ENCODE measurements at places on chromosomes 2 and 18.

- DNase-seq, result no peak
Observed at GRCh38 chr18:40866968-40867367, 1088.1 kb upstream of the PIK3C3 start.

GRCh38 chr2:135162786-135163185, 110.7 kb downstream of the RAB3GAP1 start:
- no peak for DNase-seq

DNA sequence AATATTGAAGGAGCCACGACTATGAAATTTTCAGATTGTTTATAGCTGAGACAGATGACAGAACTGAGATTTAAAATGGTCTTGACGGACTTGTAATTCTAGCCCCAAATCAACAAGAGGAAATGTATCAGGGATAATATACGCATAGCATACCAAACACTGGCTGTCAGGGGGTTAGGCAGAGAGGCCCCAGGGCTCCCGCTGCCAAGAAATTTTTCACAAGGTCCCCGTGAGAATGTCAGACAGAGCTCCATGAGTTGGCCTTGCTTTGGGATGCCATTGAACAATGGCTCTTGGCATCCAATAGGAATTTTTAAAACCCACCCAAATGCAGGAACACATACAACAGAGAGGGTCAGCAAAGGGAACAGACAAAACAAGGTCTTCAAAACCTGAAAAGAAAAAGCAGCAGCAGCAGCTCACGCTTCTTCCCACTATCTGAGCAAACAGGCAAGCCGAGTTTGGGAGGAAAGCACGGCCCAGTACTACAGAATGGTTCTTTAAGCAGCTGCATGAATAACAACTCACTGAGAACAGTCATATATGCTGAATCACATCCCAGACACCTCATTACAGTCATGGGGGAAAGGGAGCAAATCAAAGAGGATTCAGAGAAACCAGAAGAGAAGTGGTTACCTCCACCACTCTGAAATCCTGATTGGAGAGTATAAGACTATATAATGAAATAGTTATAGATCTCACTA, 445.6 kb downstream of the RND3 start:
- no peak for DNase-seq

- DNase-seq, result no peak
Observed at GRCh38 chr2:159187106-159187505, 99.4 kb downstream of the WDSUB1 start.

- DNase-seq, result no peak
Observed at GRCh38 chr2:161085149-161085548, 75.1 kb upstream of the TANK start.

DNA sequence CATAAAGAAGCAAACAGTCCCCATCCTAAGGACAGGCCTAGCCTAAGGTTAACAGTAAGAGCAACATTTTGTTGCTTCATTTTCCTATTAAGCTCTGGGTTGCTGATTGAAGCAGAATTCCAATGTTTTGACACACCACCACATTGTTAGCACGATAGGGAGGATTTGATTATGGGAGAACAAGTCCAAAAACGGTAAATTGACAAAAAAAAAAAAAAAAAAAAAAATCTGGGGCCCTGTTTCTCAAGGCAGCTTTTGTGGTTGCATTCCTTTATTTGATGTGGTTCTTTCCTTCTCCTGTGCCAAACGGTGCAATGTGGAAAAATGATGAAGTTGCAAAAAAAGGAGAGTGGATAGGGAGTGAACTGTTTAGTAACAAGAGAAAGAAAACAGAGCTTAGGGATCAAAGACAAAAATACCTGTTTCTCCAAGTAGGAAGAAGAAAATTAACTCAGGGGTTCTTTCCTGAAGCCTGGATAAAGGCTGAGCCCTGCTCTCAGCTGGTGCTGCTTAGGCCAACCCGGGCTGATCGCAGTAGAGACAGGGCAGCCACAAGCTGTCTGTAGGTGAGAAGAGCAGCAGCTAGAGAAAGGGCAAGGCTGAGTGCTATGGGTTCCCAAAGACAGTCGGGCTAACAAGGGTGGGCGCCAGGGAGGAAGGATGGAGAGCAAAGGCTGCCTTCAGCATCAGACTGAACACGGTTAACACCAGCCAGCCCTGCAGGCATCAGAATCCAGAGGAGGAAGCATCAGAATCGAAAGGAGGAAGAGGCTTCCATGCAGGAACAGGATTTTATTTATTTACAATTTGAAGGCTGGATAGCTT, 167.8 kb upstream of the FOSL2 start:
- DNase-seq, result no peak

DNA sequence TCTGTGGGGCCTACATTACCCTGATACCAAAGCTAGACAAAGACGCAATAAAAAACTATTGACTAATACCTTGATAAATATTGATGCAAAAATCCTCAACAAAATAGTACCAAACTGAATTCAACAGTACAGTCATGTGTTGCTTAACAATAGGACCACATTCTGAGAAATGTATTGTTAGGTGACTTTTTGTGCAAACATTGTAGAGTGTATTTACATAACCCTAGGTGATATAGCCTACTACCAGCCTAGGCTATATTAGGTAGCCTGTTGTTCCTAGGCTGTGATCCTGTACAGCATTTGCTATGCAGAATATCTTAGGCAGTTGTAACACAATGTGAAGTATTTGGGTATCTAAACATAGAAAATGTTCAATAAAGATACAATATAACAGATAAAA, 36.7 kb downstream of the CCDC138 start:
- DNase-seq, result no peak

DNA sequence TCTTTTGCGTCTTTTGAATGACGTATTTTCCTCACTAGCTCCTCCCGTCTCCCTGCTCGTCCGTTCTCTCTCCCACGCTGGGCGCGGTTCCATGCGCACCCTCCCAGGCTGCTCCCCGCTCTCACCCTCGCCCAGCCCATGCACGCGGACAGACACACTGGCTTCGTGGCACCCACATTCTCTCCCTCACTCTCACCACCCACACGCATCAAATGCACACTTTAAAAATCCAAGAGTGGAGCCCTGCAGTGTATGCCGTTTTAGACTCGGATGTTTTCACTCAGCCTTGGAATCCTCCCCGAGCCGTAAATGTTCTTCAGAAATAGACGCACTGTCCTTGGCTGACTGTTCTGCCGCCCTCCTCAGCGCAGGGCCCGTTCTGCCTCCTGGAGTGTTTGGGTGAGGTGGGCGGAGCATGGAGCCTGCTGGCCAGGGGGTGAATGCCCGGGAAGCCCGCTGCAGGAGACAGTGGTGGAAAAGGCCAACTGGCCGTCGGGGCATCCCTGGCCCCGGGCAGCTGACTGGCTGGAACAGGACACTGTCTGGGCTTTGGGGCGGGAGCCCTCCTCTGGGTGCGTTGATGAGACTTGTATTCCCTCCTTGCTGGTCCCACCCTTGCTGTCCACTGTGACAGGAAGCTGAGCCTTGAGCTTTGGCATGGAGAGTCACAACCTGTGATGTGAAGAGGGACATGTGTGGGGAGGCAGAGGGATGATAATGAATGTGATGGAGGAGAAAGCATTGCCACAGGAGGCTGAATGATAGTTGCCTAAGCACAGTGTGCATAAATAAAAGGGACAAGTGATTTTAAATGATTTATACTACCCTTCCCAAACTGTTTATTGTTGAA, 35.4 kb upstream of the LYPD6B start:
- no peak for DNase-seq

GRCh38 chr2:50401772-50402653, 629.9 kb downstream of the NRXN1 start:
- no peak for DNase-seq

DNA sequence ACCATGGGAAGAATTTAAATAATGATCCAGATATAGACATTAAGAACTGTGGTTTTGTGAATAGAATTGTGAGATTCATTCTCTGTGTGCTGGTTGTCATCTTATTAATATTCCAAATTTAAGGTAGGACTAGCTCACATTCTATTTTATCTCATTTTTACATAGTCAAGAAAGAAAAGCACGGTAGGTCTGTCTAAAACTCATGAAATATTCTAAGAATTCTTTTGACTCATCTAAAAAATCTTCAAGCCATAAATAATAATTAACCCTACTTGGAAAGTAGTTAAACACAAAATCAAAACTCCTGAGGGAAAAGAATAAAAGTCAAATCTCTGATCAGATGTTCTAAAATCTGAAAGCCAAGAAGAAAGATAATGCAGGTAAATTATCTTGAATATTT, 388.8 kb upstream of the CHAC2 start:
- DNase-seq, result no peak

GRCh38 chr18:28108814-28109213, 68.1 kb downstream of the CDH2 start:
- no peak for DNase-seq

GRCh38 chr2:148965623-148966437, 72.7 kb upstream of the LYPD6B start:
- no peak for DNase-seq

DNA sequence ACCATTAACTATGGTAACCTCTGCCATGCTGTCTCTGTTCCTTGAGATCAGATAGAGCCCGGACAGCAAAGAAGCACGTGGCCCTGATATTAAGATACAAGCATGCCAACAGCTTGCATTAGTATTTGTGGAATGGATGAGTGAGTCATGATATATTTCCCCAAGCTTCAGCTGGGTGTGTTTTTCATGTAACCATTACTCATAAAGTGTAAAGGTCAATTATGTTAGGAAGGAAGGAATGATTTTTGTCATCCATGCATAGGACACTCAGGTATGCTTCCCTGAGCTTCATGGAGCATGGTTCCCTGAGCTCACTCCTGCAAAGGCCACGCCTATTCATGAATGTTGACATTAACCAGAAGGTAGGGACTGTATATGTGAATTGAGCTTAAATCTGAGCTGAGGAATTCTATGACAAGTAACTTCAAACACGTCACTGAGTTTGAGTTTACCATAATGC, 74.6 kb downstream of the ARL4C start:
- no peak for DNase-seq

DNA sequence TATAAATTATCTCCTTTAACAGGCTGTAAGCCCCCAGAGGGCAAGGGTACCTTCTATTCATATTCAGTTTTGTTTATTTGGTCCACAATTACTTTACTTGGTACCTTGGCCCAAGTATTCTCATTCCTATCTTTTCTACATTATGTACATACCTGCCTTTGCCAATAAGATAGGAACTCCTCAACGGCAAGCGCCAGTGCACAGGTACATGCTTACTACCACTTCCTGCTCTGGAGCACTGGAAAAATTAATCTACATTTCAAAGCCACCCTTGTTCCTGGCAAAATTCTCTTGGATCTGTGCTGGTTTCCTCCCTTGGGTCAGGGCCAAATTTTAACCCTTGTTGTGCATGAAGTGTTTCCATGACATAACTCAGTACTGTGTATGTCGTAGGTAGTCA, 34.3 kb upstream of the LMAN1 start:
- DNase-seq, result no peak

GRCh38 chr2:145957929-145958328, 1438.0 kb upstream of the ZEB2 start:
- DNase-seq, result no peak

DNA sequence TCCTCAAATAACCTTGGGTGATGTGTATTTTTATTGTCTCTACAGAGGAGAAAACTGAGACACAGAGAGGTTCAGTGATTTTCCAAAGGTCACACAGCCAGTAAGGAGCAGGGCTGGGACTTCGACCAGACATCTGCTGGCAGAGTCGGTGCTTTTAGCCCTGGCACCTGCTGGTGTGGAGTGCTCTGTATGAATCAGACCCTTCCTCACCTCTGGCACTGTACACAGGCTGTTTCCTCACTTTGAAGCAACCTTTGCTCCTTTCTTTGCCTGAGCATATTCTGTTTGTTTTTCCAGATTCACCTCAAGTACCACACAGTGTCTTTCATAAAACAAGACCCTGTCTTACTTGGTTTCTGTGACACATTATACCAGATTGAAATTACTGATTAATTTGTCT, 107.9 kb downstream of the DPP10 start:
- no peak for DNase-seq

- DNase-seq, result no peak
Observed at GRCh38 chr2:82340578-82341053, 2036.1 kb upstream of the LRRTM1 start.

DNA sequence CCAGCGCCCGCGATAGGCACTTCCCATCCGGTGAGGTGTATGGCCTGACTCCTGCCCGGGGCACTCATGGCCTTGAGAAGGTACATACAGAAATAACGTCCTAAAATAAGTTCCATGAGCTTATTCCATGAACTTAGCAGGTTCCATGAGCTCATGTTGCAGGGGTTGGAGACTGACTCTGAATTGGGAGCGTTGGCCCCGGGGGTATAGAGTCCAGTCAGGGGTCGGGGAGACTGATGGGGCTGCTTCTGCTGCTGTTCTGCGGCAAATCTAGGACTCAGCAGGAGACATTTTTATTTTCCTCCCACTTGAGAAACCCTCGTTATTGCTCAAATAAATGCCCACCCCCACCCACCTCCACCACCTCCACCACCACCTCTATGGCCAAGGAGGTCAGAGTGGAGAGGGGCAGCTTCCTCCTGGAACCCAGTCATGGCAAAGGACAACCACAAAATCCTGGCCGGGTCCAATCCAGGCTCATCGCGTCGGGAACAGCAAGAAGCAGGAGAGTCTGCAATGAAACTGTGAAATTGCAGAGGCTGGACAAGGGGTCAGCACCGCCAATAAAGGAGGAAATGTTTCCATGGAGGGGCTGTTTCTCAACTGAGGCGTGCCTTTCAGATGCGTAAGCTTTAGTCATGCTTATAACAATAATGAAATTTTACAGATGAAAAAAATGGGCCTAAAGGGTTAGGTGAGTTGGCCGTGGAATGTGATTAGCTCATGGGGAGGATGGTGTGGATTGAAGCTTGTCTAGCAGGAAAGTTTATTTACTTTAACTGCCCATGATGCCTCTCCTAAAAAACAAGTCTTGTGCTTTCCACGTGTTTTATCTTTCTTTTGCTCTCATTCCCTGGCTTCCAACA, 136.6 kb upstream of the ALKAL2 start:
- DNase-seq, result no peak

GRCh38 chr2:116094196-116094595, 1651.8 kb downstream of the DPP10 start:
- no peak for DNase-seq

DNA sequence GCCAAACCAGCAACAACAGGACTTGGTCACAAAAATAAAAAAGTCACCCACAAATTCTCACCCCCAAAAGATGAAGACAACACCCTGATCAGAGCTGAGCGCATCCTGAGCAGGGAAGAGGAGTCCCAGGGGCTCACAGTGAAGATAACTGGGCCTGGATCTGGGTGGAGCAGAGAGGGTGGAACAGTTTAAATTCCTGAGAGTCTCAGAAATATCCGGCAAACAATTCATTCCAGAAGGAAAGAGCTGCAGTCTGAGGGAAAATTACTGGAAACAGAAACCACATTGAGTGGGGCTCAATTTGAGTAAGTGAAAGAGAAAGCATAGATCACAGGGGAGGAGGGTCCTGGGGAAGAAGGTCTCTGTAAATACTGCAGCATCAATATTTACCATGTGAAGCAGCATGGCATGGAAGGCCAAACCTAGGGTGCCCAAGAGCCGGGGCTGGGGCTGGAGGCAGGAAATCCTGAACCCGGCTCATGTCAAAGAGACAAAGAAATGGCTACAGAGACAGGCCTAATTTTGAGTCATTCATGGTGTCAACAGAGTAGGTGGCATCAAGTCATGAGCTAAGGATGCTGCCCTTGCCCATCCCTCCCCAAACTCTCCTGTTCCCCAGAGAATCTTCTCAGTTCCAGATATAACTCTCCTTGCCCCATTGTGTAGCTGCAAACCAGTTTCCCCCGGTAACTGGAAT, 61.4 kb upstream of the ZBTB7C start:
- DNase-seq, result no peak

GRCh38 chr2:241968417-241968816, 98.9 kb downstream of the RTP5 start:
- DNase-seq, result no peak

Data from activated T-cell treated with anti-CD3 and anti-CD28 coated beads for 1 hour (primary cell).